Gastroesophageal sphincter (tissue), 4 donors: ENCODE measurements at places on chromosomes 5 and 9.

- no peak for ATAC-seq
Measured at GRCh38 chr5:136506131-136506530, 140.8 kb upstream of the TRPC7 start.

GRCh38 chr5:53934151-53934820 lies 373.8 kb downstream of the NDUFS4 start:
- ATAC-seq: no peak

GRCh38 chr9:136399176-136400037 lies 563 bp downstream of the SNAPC4 start:
- no peak for ATAC-seq

GRCh38 chr9:112771359-112772214 lies 21.0 kb downstream of the SNX30 start:
- no peak for ATAC-seq

GRCh38 chr5:1747803-1748085 lies 51.9 kb downstream of the MRPL36 start:
- ATAC-seq: no peak

DNA sequence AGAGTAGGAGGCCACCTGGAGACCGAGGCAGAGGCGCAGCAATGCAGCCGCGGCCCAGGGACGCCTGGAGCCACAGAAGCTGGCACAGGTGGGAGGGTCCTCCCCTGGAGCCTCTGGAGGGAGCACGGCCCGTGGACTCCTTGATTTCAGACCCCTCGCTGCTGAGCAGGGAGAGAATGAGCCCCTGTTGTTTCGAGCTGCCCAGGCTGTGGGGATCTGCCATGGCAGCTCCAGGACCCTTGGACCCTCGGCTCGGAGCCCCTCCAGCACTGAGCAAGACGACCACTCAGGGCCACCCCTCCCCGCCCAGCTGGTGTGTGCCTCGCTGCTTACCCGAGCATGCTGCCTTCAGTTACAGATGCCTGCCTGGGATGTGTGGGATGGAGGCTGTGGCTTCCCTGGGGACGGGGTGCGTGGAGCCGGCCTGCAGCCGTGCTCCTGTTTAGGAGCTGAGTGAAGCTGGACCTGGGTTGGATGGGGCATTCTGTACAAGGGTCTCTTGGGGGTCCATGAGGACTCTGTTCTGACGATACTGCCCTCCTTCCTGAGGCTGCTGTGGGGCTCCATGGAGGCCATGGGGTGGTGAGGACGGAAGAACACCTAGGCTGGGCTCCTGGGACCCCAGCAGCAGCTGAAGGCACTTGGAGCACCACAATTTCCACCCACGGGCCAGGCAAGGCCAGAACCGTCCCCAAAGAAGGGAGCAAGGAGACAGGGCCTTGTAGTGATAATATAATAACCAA lies 115.1 kb upstream of the LPCAT1 start:
- ATAC-seq: no peak

DNA sequence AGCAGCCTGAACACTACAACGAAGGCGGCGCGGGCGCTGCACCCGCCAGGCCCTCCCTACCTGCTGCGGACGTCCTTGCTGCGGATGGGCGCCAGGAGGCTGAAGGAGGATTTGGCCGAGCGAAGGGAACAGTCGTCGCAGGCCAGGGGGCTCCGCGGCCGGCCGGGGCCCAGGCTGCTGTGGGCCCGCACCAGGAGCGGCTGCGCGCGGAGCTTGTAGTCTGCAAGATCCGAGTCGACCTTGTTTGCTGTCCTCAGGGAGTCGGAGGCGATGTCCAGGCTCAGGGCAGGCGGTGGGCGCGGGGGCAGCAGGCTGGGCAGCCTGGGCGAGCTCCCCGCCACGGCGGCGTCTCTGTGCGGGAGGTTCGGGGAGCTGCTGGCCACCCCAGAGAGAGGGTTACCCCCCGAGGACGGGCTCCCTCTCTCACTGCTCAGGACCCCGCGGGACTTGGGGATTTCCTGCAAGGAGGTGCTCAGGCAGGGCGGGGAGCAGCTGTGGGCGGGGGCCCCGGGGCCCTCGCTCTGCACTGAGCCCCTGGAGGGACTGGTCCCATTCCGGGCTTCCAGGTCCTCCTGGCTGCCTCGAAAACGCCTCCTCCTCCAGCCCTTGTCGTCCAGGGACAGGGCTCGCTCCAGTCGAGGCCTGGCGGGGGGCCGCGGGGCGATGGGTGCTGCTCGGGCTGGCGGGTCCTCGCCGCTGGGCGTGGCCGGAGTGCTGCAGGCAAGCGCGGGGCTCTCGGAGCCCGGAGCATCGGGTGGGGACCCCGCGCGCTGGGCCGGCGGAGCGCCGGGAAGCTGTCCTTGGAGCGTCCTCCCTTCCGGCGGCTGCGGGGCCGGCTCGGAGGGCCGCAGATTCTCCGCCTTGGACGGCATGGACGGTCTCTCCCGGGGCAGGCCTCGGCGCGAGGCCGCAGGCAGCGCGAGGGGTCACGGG lies 831 bp downstream of the INPP5E start:
- ATAC-seq: peak; percentile 32

DNA sequence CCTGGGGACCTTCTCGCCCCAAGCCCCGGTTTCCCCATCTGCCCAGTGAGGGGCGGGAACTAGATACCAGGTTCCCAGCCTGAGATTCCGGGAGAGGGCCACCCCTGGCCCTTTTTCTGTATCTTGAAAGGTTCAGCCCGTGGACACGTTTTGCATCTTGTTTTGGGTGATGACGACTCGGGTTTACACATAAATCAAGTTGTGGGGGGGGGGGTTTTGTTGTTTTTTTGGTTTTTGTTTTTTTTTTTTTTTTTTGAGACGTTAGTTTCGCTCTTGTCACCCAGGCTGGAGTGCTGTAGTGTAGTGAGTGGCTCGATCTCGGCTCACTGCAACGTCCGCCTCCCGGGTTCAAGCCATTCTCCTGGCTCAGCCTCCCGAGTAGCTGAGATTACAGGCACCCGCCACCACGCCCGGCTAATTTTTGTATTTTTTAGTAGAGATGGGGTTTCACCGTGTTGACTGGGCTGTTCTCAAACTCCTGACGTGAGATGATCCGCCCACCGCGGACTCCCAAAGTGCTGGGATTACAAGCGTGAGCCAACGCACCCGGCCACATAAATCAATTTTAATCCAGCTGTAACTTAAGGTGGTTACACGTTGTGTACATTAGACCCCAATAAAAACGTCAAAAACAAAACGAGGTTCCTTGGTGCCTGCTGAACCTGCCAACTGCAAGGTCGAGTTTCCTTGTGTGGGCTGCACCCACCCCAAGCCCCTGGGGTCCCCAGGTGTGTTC lies 1.1 kb upstream of the BRD3 start:
- ATAC-seq: peak; percentile 5

GRCh38 chr9:19119246-19119645 lies 8.0 kb downstream of the PLIN2 start:
- ATAC-seq: no peak

DNA sequence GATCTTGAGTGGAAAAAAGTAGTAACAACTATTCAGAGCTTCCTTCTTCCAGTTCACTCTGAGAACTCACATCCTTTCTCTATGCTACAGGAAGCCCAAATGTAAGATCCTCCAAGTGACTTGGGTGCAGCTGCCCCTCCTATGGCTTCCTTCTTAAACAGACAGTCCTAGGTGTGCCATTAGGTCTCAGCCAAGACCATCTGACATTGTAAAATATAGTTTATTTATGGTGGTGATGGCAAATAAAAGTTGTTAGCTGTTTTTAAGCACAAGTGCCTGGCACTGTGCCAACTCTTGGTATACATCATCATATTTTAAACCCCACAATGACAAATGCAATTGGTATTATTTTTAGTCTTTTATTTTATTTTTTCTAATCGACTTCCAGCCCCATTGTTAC lies 58.1 kb downstream of the TMEM252 start:
- no peak for ATAC-seq

GRCh38 chr5:169646856-169647255 lies 9.8 kb downstream of the DOCK2 start:
- ATAC-seq: no peak

DNA sequence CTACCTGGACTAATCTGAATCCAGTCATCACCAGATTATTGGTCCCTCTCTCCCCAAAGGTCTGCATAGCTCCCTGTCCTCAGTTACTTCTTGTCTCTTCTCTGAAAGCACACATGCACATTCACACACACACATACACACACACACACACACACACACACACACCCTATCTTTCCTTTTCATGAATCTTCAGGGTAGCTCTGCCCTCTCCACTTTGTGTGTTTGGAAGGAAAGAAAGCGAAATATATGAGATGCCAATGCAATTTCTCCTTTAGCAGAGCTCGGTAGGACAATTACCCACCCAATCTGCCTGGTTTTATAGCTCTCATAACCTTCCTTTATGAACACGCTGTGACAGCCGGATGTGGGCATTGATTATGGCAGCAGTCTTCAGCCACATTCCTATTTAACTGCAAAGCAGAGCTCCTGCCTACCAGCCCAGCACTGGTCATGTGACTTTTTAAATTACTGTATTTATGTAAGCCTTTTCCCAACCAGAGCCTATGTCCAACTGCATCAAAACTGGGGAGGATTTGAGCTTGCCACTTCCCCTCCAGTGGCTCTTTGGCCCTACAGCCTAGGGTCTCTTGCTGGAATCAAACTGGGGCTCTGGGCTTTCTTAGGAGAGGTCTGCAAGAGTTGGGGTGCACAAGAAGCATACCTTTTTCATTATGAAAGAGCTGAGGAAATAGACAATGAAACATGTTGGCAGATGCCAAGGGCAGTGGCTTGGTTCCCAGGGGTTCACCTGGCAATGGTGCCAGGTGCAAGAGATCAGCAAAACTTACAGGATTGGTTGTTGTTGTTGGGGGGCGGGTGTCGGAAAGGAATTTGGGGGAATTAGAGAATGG lies 20.8 kb upstream of the MATR3 start:
- ATAC-seq: no peak

DNA sequence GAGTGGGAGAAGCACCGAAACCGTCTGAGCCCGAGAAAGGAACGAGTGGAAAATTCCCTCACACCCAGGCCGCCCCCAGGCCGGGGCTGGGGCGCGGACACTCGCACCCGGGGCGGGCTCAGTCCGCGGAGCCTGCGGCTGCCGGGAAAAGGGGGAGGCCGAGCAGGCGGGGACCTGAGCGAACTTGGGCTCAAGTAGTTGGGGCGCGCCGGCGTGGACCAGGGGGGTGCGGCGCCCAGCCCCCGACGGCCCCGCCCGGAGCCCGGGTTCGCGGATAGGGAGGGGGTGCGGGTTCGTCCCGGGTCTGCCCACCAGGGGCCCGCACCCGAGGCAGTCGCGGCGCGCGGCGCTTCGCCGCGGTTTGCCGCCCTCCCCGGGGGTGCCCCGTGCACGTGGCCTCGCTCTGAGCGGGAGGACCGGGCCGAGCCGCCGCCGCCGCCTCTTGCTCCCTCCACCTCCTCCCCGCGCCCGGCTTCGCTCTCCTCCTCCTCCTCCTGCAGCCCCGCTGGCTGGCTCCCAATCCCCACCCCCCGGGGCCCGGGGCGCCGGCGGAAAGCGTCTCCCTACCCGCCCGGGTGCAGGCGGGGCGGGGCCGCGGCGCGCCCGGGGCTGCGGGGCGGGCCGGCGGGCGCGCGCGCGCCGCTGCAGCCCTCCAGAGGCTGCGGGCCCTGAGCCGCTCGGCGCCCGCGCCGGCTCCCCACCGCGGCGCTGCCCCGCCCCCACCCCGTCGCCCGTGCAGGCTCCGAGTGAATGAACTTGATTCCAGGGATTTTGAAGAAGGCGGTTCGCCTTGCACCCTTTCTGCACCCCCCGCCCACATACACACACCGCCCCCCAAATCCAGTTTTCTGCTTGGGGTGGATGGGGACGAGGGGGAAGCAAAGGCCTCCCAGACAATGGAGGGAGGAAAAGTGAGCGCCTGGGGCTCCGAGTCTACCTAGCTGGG lies 1.3 kb upstream of the NFIB start:
- ATAC-seq: peak; percentile 80

DNA sequence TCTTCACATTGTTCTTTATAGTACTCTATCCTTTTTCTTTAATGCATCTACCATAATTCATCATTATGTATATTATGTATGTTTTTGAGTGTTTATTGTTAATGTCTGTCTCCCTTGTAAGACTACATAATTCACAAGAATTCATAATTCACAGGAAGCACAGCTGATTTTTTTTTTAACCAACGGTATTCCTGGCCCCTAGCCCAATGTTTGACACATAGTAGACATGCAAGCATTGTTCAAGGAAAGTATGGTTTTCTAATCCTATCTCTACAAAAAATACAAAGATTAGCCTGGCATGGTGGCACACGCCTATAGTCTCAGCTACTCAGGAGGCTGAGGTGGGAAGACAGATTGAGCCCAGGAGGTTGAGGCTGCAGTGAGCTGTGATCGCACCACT lies 160.6 kb downstream of the PPP2R2B start:
- no peak for ATAC-seq

DNA sequence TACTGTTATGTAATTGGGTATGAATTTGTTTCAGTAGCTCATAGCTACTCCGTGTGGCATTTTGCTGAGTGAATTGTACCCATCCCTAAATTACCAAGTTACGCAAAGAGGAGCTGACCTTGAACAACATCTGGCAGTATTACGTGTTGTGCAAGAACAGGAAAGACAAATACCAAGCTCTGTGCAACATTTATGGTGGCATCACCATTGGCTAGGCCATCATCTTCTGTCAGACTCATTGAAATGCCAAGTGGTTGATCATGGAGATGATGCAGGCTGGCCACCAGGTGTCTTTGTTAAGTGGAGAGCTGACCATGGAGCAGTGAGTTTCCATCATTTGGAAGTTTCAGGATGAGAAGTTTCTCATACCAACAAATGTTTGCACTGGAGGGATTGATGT lies 15.0 kb downstream of the ZSWIM6 start:
- peak; percentile 22 for ATAC-seq

GRCh38 chr5:10250806-10251276 lies 761 bp downstream of the CCT5 start:
- ATAC-seq: no peak

DNA sequence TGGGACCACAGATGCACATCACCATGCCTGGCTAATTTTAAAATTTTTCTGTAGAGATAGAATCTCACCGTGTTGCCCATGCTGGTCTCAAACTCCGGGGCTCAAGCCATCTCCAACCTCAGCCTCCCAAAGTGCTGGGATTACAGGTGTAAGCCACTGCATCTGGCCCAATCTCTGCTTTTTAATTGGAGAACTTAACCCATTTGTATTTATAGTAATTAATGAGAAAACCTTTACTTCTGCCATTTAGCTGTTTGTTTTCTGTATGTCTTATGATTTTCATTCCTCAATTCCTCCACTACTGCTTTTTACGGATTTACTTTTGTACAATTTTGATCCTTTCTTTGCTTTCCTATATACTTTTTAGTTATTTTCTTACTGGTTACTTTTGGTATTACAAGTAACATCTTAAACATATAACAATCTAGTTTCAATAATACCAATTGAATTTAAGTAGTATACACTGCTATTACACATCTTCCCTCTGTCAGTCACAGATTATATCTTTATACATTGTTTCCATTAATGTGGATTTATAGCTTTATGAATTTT lies 26.1 kb downstream of the RALGDS start:
- no peak for ATAC-seq
